ENCODE measurements at places on chromosomes 3 and 15.

DNA sequence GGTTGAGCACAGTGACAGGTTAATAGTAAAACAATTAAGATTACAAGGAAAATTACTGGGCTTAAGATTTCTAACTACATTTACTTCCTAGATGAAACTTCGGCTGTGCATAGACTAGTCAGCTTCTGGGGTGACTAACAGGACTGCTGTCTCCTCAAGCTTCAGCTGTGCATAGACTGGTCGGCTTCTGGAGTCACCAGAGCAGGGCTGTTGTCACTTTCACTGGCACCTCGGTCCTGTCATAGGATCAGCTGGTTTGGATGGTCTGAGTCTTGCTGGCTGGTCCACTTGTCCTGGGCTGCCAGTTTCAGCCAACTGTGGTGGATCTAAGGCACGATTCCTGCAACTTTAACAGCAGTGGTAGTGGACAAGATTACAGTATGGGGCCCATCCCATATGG, 23.9 kb upstream of the ACAD9 start:
- DNase-seq: no peak

DNA sequence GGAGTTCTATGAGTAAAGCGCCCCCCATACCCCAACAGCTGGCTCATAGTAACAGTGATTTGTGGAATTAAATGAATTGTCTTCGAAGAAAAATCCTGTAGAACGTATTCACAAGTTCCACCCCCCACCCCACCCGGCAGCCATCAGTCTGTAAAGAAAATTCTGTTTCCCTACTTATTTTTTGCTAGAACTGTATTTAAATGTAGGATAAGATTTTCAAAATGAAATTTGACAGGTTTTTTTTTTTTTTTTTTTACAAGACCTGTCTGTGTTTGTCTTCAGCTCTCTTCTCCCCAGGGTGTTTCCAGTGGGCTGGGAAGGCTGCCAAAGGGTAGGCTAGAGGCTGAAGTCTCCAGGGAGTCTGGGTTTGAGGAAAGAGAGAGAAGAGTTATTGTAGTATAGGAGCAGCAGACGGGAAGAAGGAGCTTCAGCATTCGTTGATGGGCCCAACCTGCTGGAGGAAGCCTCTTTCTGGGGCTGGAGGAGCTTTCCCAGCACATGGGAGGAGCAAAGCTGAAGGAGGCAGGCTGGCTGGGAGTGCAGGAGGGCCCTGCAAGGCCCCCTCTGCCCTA, 130.6 kb upstream of the SEMA6D start:
- no peak for DNase-seq

GRCh38 chr15:77064539-77065308, 6.2 kb downstream of the TSPAN3 start:
- DNase-seq: no peak

DNA sequence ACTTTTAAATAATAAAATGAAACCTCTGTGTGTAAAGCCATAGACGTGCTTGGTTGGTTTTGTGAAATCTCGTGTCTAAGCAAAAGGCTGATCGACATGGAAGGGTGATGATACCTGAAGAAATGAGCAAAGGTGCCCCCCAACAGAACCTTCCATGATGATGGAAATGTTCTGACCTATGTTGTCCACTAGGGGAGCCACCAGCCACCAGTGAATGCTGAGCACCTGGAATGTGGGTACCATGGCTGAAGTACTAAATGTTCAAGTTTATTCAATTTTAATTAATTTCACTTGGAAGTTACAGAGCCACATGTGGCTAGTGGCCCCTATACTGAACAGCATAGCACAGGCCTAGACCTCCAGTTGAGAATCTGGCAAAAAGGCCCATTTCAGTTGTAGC, 158.8 kb downstream of the POLR2M start:
- DNase-seq: no peak

- DNase-seq: no peak
Measured at GRCh38 chr3:173660645-173661299, 263.2 kb downstream of the NLGN1 start.

DNA sequence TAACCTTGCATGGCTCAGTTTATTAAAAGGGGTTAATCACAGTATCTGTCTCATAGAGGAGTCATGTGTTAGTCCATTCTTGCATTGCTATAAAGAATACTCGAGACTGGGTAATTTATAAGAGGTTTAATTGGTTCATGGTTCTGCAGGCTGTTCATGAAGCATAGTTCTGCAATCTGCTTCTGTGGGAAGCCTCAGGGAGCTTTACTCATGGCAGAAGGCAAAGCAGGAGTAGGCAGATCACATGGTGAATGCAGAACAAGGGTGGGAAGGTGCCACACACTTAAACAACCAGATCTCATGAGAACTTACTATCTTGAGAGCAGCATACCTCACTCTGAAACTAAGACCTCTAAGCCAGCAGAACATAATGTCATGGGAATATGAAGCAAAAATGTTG, 42.2 kb upstream of the PTX3 start:
- no peak for DNase-seq

- DNase-seq: no peak
Measured at GRCh38 chr15:48936666-48937065, 27.1 kb downstream of the SHC4 start.

- DNase-seq: peak; percentile 37
Measured at GRCh38 chr15:51829376-51830275, at the start of gene TMOD3. TMOD3 (plus strand) TSS chr15:51829653; CDS start chr15:51862885, 33,232 bp downstream.

DNA sequence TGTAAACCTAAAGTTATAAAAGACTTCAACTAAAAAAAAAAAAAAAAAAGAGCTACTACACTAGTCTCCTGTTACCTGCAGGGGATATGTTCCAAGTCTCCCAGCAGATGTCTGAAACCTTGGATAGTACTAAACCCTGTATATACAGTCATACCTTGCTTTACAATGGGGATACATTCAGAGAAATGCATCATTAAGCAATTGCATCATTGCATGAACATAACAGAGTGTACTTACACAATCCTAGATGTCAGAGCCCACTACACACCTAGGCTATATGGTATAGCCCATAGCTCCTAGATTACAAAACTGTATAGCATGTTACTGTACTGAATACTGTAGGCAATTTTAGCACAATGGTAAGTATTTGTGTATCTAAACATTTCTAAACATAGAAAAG, 119.1 kb downstream of the GMPS start:
- no peak for DNase-seq

- DNase-seq: no peak
Measured at GRCh38 chr3:136772709-136773108, 20.5 kb upstream of the STAG1 start.

Measured in cortex of kidney (tissue), 1 donor.